ENCODE measurements at places on chromosomes 4 and X. TPM values are rescaled to one million over a fixed set of nuclear protein-coding genes. Genes with fewer than 3 reads are reported as not detected.

GRCh38 chrX:41960142-41960541 lies 36.8 kb upstream of the CASK start:
- no peak for DNase-seq

GRCh38 chrX:51435101-51435500 lies 61.3 kb downstream of the NUDT11 start:
- DNase-seq: no peak

Gene ZFYVE28
- 25.1 TPM for total RNA-seq

Gene TKTL2
- 0.07 TPM for total RNA-seq
